Activated CD4-positive, alpha-beta T cell treated with anti-CD3 and anti-CD28 coated beads, Interleukin-2, amount 50 U/mL, for 24 hours (primary cell): ENCODE measurements at places on chromosomes 1 and 21.

DNA sequence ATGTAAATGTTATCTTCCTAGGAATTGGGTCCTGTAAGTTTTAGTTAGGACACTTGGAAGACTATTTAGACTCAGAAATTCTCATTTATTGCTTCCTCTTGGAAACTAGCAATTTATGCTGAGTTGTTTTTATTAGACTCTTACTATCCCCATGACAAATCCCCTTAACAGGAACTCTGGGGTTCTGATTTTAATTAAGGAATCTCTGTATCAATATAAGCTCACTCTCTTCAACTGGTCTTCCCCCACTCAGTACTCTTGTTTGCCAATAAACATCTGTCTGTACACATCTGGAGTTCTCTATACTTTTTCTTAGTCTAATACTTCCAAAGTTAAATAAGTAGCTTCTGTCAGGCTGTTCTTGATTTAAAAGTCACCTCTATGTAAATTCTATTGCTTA, 64.1 kb upstream of the TBX15 start:
- no peak for DNase-seq

DNA sequence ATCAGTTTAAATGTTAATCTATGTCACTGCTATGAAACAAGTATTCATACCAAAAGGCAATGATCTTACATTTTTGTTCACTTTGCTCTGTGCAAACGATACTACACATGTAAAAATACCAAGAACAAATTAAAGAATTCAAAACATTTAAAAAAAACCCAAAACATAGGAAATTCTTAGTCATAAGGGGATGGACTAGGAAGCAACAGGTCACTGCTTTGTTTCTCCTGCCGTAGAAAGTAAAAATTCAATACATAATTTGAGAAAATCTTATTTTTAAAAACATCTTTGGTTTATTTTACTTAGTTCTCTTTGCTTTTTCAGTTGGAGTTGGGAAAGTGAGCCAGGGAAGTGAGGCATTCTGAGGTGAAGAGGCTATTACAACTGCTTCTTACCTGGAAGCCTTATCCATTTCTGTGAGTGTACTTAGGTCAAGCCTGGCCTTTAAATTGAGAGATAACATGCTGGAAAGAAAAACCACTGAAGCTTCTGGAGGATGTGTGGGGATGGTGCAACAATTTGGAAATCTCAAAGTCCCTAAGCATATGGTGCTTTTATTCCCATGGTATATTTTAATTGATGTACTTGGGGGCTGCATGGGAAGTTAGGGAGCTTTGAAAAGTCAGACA, 183.5 kb downstream of the CDC42BPA start:
- no peak for DNase-seq

DNA sequence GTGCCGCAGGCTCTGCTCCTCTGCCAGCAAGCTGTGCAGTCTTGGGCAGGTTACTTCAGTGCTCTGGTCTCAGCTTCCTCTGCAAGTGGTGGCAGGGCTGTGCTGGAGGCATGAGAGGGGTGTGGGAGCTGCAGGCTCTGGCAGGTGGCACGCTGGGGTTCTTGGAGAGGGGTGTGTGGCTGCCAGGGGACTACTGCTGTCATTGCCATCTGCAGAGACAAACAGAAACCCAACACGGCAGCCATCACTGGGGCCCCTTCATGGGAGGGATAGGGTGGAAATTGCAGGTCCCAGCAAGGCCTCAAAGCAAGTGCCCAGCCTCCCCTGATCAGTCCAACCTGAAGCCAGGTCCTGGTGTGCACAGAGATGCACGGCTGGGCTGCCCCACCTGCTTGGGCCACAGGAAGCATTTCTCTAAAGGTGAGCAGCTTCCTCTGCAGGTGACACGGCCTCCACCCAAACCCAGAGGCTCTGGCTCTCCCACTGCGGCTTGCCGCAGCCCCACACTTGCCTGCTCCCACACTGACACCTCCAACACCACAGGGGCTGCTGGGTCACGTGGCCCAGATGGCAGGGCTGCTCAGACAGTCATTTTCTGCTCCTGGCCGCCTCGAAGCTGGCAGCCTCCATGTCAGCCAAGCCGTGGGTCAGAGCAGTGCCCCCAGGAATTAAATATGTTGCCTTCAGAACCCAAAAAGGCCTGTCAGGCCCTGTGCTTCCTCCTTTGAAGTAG, 4.1 kb upstream of the COL6A2 start:
- DNase-seq, result no peak

DNA sequence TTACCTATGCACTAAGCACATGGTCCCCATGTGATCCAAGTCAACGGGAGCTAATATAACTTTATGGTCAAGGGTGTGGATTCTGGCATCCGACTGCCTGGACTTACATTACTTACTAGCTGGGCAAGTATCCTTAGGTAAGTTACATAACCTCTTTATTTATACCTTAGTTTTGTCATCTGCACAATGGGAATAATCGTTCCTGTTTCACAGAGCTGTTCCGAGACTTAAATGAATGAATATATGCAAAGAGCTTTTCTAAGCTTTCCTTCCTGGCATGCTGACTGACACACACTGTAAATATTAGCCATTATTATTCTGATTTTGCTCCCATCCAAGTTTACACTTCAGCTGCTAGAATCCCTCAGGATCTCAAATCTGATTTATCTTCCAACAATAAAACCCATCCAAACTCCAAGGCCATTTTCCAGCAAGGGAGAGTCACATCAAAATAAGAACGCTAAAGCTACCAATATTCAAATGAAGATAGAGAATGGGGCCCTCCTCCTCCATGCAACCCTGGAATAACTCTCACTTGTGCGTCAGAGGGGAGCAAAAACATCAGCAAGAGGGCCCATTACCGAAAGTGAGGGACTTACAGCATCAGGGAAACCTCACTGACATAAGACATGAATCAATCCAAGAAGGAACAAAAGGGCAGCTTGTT, 115.6 kb upstream of the KAZN start:
- DNase-seq, result no peak

- no peak for DNase-seq
Measured at GRCh38 chr1:220056374-220056773, 10.1 kb upstream of the EPRS1 start.

DNA sequence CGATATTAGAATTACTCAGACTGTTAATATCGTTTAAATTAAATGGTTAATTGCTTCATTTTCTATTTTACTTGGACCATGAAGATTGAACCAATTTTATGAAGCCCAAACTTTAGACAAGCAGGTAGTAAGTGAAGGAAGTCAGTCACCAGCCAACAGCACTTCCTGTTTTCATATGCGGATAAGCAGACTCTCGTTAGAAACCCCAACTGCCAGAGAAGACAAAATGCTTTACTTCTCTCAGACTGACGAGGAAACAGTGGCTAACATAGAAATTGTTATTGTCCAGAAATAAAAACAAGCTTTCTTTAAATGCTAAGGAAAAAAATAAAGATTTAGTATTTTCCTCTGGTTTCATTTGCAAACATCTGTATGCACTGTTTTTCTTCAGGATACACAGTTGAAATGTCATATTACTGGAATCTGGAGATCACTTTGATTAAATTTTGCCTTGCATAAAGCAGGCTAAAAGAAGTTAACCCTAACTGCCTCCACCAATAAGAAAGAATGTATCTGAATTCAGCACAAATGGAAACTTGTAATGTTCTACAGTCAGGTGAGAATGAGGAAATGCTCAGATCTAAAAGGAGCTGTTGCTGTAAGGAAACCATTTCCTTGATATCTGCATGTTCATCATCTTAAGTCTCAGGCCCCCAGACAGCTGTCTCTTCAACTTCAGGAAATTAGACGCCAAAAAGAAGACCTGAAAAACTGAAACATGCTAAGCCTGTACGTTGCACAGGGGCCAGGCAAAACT, 129.8 kb upstream of the SAMSN1 start:
- no peak for DNase-seq

GRCh38 chr1:245687636-245688535, 533.1 kb downstream of the KIF26B start:
- DNase-seq, result no peak

GRCh38 chr1:243605604-243606003, 244.4 kb downstream of the AKT3 start:
- no peak for DNase-seq
